GM12878 (cell line): ENCODE measurements at places on chromosomes 2 and 18. TPM values are rescaled to one million over a fixed set of nuclear protein-coding genes. Genes with fewer than 3 reads are reported as not detected.
A peak's percentile ranks its signal among the peaks of the same experiment; 100 is the strongest.

DNA sequence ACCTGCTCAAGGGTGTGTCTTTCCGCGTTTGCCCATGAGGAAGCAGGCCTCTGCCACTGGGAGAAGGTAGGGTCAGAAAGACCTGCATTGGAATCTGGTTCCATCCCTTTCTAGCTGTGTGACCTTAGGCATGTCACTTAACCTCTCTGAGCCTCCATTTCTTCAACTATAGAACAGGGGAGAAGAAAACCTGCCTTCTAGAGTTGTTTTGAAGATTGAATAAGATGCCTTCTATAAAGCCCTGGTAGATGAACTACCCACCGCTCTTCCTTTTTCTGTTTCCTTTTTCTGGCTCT lies 507 bp downstream of the NAT8 start:
- no peak for DNase-seq

Gene COL4A3
- total RNA-seq: 4.3 and 5.3 TPM in 2 replicates

GRCh38 chr2:165149439-165149838 lies 54.4 kb downstream of the SCN3A start:
- DNase-seq: peak; percentile 35

Gene STPG4
- total RNA-seq: not detected in 2 replicates

DNA sequence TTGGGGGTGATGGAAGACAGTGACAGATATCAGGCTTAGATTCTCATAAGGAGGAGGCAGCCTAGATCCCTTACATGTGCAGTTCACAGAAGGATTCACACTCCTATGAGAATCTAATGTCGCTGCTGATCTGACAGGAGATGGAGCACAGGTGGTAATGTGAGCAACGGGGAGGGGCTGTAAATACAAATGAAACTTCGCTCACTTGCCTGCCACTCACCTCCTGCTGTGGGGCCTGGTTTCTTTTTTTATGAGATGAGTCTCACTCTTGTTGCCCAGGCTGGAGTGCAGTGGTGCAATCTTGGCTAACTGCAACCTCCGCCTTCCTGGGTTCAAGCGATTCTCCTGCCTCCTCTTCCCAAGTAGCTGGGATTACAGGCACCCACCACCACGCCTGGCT lies 258.6 kb downstream of the EN1 start:
- no peak for DNase-seq

Gene SCYGR4
- total RNA-seq: not detected in 2 replicates

DNA sequence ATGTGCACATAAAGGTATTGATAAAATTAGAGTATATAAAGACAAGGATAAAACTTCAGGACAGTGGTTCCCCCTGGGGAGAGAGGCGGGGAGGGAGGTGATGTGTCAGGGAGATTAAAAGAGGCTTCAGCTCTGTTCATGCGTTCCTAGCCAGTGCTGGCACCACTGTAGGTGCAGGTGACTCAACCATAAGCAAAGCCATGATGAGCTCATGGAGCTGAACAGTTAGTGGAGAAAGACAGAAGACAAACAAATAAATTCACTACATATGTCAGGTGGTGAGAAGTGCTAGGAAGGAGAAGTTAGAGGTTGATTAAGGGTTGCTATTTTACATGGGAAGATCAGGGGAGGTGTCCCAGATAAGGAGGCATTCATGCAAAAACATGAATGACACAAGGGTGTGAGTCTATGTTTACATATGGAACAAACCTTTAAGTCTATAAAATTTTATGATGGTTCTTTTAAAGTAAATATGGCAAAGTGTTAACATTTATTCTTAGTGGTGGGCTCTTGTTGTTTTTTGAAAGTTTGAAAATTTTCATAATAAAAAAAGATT lies 136.0 kb downstream of the ANKRD44 start:
- no peak for DNase-seq
